ENCODE measurements at places on chromosomes 7 and 10.

DNA sequence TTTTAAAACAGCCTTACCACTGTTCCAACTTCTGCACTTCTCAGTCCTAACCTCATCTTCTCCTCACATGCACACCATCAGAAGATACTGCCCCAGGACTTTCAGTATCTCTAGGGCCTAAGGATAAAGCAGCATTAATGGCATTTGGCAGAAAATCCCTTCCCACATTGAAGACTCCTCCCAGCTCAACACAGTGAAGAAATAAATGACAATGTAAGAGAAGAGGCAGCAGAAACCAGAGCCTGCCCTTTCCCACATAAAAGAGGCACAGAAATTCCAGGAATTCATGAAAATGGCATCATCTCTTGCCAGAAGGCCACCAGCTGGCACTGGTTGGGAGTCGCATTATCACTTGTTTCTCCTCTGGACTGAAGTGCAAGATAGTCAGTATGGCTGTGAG, 3.7 kb downstream of the GCC1 start:
- DNase-seq, result no peak

- DNase-seq, result no peak
Observed at GRCh38 chr7:139049936-139050335, 14.1 kb upstream of the ZC3HAV1L start.

DNA sequence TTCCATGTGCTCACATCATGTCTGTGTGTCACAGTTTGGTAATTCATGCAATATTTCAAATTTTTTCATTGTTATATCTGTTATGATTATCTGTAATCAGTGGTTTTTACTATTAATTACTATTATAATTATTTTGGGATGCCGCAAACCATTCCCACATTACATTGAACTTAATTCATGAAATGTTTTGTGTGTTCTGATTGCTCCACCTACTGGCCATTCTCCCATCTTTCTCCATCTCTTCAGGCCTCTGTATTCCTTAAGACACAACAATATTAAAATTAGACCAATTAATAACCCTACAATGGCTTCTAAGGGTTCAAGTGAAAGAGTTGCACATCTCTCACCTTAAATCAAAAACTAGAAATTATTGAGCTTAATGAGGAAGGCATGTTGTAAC, 398.5 kb downstream of the PCDH15 start:
- no peak for DNase-seq

DNA sequence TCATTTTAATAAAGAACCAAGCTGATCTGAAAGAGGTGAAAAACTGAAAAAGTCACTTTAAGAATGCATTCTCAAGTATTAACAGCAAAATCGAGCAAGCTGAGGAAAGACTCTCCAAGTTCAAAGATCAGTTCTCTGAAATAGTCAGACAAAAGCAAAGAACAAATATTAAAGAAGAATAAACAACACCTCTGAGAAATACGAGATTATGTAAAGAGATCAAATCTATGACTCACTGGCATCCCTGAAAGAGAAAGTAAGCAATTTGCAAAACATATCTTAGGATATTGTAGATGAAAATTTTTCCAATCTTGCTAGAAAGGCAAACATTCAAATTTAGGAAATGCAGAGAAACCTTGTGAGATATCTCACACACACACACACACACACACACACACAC, 138.4 kb upstream of the HGF start:
- DNase-seq, result no peak

DNA sequence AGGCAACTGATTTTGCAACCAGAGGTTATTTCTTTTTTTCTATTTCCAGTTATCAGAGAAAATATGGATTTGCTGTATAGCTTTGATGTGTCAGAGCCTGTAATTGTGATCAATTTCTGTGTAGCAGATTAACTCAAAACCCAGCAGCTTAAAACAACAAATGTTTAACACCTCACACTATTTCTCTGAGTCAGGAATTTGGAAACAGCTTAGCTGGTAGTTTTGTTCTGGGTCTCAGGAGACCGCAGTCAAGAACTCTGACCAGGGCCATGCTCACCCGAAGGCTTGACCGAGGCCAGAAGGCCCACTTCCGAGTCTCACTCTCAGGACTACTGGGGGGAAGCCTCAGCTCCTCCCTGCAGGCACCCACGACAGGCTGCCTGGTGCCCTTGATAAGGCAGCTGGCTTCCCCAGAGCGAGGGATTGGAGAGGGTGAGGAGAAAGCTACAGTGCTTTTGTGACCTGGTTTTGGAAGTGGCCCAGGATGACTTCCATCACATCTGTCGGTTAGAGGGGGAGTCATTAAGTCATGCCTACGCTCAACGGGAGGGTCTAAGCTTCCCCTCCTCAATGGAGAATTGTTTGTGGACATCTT, 105.7 kb upstream of the SHH start:
- DNase-seq, result no peak

DNA sequence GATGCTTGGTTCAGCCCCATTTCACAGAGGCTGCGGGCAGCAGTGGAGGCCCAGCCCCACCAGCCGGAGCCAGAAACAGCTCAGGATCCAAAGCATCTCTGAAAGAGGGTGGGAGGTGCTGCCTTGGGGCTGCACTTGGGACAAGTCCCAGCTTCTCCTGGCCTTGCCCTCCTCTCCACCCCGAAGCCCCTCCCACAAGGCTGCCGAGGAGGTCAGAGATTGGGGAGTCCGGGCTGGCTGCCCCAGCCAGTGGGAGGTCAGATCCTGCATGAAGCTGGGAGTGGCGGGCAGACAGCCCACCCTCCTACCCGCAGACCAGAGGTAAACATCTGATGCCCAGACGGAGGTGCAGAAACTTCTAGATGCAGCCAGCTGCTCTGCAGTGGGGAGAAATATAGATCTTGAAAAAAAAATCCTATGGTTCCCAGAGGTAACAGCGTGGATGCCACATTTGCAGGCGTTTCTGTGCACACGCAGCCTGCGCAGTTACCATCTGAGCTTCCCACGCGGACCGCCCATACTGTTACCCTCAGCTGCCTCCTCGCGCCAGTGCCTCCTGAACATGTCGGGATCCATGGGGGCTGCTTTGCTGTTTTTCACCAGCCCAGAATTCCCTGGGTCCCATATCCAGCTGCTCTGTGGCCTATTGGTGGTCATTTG, 36.9 kb upstream of the GNA12 start:
- no peak for DNase-seq

GRCh38 chr10:33196710-33197491, 137.6 kb downstream of the NRP1 start:
- no peak for DNase-seq

- no peak for DNase-seq
Observed at GRCh38 chr7:2606539-2606936, 25.2 kb upstream of the TTYH3 start.

DNA sequence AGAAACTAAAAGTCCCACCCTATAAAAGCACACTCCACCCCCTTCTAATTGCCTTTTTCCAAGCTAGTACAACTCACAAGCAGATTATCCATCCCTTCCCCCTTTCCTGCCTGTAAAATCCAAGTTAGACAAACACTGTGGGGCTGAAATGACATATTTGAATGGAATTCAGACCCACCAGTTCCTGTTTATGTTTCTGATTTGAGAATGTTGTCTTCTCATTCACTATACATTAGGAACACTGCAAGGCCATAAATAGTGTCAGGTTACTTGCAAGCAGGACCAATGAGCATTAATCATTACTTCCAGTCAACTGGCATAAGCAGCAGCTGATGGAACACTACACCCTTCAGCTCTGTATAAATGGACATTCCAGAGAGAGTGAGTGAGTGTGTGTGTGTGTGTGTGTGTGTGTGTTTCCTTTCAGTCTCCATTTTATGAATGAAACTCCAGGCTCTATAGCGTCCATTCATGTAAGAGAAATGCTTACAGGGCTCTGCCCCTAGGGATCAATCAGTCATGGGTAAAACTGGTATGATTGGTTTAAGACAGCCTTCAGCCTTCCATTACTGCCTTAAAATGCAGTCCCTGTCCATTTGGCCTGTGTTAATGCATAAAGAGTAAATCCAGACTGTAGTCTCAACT, 69.3 kb downstream of the ETV1 start:
- no peak for DNase-seq

- DNase-seq, result no peak
Observed at GRCh38 chr7:83547526-83547925, 101.4 kb downstream of the SEMA3E start.

GRCh38 chr10:13668126-13668525, 81.4 kb downstream of the PRPF18 start:
- DNase-seq, result no peak

DNA sequence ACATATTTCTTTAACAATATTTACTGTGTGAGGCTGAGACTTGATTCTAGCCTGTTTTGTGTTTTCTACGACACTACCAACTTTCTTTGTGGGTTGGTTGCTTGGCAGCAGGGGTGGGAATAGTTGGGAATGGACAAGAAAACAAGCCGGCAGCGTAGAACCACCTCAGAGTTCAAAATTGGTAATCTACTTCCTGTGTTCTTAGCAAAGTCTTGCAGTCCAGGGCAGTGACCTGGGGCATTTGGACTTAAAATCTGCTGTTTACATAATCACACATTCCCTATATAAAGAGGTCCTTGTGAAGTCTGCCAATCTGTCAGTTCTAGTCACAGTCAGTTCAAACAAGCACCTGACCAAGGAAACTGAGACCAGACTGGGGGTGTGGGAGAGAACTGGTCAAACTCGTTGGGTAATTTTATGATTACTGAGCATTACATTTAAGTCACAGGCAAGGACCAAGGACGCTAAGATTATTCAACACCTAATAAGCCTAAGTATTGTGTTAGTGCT, 167.9 kb downstream of the CPEB3 start:
- DNase-seq, result no peak

- no peak for DNase-seq
Observed at GRCh38 chr10:123119081-123119480, 16.7 kb upstream of the HMX3 start.

GRCh38 chr10:91424016-91424415, 13.9 kb downstream of the HECTD2 start:
- DNase-seq, result peak; percentile 66
